Kidney tubule cell (primary cell): ENCODE measurements at places on chromosomes 12 and 14.

DNA sequence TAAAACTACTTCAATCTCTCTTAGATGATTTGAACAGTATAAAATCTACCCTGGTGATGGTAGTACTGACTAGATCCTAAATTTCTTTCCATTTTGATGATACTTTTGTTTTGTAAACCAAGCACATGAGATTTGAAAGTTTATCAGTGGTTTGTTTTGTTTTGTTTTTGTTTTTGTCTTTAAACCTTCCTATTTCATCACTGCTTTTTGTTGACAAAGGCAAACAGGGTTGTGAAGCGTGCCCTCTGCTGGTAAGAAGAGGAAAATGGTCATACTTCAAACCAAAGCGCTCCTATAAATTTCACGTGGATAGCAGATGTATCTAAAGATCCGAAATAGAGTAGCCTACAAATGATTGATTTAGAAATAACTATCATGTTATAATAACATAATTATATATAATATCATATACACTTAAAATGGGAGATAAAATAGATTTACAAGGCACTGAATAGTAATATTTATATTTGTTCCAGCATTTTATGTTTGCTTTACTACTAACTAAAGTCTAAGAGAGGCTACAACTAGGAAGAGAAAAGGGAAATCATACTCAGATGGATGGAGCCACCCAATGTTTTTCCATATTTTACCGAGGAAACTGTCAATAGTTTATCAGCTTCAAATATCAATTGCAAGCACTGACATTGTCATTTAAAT is 254.0 kb upstream of the USP15 start:
- peak; percentile 46 for DNase-seq

DNA sequence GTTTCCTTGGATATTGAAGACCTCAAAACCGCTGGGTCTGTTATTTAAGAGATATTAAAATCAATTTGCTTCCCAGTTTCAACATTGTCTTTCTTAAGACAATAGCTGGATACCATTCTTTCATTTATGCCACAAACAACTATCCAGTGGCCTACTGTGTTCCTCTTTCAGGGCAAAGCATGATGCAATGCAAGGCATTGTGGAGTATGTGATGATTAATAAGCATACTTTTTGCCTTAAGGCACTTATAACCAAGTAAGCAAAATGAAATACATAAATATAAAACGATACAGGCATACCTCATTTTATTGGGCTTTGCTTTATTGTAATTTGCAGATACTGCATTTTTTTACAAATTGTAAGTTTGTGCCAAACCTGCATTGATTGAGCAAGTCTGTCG is 45.5 kb downstream of the SCN8A start:
- no peak for DNase-seq

DNA sequence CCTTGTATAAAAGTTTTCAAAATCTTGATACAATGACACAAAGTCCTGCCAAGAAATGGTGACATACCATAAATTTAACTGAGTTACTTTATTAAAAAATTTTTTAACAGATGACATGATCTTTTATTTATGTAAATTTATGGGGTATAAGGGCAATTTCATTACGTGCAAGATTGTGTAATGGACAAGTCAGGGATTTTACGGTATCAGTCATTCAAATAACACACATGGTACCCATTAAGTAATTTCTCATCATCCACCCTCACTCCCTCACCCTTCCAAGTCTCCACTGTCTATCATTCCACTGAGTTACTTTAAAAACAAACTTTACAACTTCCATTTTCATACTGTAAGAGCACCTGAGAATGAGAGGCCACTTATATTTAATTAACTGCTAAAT is 37.4 kb downstream of the SPTLC2 start:
- DNase-seq: no peak

- peak; percentile 31 for DNase-seq
These were observed 40.4 kb upstream of the NCOR2 start for GRCh38 chr12:124607681-124608425.

DNA sequence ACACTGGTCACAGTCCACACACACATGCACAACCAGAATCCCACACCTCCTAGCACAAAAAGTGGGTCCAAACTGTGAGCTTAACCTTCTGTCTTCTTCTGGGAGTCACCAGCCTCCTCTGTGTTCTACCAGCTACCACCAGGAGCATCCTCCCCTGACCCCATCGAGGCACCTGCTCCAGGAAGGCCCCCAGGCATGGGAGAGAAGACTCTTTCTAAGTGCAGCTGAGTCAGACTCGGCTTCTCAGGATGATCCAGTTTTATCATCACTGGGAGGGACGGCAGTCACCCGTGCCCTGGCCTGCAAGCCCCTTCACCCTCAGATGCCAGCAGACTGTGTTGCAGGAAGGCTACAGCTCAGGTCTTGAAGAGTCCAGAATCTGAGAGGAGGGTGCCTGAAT is 7.9 kb upstream of the ENDOU start:
- peak; percentile 56 for DNase-seq

DNA sequence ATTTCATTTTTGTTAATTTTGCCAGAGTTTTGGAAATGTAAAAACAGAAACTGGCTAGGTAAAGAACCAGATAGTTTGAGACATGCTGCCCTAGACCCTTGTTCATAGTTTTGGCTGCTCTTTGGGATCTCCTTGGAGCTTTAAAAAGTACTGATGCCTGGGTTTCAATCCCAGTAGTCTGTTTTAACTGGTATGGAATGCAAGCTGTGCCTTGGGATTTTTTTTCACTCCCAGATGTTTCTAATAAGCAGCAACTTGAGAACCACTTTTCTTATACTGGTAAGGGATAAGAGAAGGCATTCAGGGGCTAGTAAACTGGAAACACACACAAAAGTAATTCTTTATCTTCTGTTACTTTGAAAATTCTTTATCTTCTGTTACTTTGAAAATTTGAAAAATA is 18.8 kb downstream of the SLC35F4 start:
- no peak for DNase-seq

GRCh38 chr12:7628381-7628961 is 37.2 kb downstream of the APOBEC1 start:
- no peak for DNase-seq

DNA sequence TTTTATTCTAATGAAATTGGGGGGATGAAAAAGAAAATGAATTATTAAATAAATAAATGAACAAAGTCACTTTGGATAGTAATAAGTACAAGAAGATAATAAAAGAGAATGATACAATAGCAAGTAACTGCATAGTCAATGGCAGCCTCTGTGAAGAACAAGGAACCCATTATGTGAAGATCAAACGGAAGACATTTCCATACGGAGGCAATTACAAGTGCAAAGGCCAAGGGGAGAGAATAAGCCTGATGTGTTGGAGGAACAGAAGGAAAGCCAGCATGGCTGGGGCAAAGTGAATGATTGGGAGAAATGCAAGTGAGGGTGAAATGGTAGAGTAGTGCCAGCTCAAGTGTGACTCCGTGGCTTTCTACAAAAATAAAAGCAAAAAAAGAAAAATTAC is 43.9 kb upstream of the CHPT1 start:
- no peak for DNase-seq

DNA sequence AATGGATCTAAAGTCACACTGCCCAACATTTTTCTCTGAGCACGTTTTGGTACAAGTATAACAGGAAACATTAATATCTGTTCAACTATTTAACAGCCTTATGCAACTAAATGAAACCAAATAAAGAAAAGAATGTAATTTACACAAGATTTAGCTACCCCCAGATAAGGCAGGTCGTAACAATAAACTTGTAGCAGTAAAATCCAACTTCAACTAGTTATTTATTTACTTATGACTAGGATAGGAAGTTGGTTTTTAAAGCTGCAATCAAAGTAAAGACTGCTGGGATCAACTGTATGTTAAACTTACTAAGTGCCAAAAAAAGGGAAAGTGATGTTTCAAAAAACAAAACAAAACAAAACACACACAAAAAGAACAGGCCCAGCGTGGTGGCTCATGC is 30.9 kb downstream of the FERMT2 start:
- DNase-seq: peak; percentile 43

DNA sequence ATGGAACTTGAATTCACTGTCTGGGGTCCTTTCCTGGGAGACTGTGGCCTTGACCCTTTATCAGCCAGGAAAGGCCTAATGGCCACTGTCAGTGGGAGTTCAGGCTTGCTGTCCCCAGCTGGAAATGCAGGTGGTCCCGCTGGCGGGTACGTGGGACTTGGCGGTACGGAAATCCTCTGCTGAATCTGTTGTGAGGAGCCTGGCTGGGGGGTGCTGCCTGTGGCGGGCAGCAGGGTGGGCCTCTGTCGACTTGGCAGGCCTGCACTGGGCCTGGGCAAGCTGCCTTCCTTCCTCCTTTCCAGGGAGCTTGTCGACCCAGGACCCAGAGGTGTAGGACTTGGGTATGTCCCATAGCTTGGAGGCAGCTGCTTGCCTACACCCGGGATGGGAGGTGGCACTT is 26.3 kb downstream of the ZFYVE21 start:
- no peak for DNase-seq

GRCh38 chr12:66624806-66625205 is 54.1 kb downstream of the GRIP1 start:
- no peak for DNase-seq

- no peak for DNase-seq
These were observed 95.4 kb downstream of the NKX2-1 start for GRCh38 chr14:36424478-36425102.

DNA sequence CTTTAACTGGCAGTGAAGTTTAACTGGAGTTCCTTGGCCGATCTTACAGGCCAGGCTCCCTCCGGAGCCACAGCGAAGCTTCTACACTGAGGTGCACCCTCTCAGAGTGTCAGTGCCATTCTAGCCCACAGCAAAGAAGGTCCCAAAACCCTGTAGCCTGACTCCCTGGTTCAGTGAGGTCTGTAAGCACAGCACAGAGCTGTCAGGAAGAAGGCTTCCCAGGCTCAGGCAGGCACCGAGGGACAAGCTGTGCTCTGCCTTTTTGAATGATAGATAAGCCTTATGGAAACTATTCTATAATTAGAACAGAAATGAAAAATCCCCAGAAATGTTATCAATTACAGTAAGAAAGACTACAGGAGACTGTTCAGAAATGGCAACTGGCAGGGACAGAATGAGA is 40.2 kb downstream of the MOK start:
- DNase-seq: no peak

GRCh38 chr12:117388951-117389446 is 27.6 kb upstream of the NOS1 start:
- no peak for DNase-seq

DNA sequence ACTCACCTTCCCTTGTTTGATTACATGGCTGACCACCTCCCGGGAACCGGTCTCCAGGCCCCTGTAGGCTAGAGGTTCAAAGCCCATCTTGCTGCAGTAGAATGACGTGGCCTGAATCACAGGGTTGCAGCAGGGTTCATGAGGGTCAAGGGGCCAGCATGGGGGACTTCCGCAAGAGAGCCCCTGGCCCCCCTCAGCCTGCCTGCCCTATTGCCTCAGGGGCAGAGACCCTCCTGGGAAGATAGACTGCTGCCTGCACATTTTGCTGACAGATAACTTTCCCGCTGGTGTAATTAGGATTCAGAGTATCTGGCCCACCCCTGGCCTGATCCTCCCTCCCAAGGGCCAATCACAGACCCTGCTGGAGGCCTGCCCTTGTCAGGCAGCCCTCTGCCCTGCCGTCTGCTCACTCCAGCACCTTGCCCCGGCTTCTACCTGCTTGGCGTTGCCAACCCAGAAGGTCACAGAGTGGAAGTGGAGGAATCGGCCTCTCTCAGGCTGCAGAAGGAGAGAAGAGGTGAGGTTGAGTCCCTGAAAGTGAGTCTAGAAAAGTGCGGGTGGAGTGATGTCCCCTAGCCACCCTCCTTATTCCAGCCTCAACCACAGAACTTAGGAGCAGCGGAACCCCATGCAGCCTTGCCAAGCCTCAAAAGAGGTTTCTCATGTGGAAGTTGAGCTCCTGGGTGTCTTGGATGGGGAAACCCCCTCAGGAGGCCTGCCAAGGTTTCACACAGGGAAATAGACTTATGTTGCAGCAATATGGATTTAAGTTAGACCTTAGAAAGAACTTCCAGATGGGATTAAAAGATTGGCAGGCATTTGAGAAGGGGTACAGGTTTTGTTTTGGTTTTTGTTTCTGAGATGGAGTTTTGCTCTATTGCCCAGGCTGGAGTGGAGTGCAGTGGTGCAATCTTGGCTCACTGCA is 1.1 kb downstream of the HPD start:
- no peak for DNase-seq

GRCh38 chr14:23569443-23570151 is 2.0 kb upstream of the AP1G2 start:
- DNase-seq: peak; percentile 30

DNA sequence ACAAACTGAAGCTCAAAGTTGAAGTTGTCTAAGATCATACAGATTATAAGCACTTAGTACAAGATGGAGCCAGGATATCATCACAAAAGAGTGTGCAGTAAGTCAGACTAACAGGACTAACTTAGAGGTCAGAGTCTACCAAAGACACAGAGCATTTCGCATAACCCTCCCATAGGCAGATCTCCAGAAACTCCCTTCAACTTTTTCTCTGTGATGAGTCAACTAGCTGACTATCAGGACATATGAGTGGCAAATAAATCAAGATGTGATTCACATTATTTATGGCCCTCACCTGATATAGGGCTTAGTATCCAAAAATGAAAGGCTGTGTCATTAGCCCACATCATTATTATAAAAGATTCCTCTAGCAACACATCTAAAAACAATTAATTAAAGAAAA is 484.6 kb downstream of the GALC start:
- DNase-seq: peak; percentile 28

DNA sequence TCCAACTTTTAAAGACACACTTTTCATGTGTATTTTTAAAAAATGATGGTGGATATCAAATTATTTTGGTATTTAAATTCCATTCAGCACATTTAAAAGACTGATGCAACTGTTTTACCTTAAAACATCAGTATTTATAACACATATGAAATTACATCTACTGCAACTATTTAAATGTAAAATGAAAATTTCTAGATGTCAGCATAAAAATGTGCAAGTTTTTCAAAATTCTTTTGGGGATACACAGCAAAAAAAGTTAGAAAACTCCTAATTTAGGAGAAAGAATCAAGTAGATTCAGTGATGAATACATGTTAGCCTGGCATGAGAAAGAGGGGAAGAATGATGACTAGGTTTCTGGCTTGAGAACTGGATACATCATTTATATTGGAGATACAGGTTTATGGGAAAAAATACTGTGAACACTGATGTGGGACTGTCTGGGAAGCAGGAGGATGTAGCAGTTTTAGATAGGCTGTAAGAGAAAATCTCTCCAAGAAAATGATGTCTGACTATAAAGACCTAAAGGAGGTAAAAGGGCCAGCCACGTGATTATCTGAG is 9.2 kb downstream of the SOS2 start:
- no peak for DNase-seq
